ENCODE measurements at places on chromosomes 4 and X.
A peak's percentile ranks its signal among the peaks of the same experiment; 100 is the strongest.

GRCh38 chrX:23844502-23845138 lies 61.6 kb downstream of the SAT1 start:
- no peak for DNase-seq

DNA sequence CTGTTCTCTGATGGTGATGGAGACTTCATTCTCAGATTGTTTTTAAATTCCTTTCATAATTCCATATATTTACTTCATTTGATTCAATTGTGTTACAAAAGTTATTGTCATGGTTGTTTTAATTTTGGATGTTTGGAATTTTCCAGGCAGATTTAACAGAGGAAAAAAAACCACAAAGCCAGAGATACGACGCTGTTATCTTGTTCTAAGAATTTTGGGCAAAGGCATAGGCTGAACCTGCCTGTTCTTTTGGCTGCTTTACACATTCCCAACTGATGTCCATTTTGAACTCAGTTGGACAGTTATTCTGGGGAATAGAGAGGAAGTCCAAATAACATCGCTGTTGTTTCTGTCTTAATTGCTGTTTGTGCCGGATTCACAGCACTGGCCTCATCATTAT lies 65.7 kb downstream of the LINC00632 start:
- DNase-seq: no peak

DNA sequence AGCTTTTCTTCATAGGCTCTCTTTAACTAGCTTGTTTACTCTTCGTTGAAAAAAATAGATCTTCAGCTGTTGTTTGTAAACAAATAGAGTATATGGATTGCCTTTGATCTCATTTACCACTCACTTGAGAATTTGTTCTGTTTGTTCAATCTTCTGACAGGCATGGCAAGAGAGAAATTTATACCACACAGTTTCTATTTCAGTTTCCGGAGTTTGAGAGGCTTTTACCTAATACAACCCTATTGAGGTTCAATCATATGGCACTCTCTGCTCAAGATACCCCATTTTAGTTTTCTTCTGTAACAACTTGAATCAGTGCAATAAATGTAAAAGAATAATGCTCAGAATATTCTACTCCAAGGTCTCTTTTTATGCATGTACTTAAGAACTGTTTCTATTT lies 148.0 kb downstream of the EMCN start:
- no peak for DNase-seq

GRCh38 chr4:117968606-117969005 lies 65.7 kb upstream of the NDST3 start:
- DNase-seq: no peak

DNA sequence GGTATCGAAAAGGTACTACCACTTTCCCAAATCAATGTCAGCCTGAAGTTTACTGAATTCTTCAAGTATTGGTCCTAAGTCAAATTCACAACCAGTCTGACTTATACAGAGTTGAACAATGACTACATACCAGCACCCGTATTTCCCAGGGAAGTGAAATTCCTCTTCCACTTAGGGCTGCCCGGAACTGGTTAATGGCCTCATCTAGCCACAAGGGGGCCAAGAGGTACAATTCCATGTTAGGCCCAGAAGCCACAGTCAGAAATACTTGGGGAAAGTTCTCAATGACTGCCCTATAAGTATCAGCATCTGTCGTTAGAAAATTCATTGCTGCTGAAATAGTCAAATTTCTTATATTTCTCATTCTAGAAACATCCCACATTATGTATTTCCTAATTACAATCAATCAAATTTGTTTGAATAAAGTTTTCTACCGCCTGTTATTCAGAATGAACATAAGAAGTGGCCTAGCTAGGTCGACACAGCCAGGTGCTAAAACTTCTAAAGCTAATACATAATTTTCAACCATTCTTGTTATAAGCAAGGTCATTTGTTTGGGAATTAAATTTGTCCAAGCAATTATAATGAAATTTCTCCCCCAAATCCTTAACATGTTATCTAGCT lies 5.6 kb upstream of the PCDH7 start:
- peak; percentile 24 for DNase-seq

Data from right cardiac atrium (tissue), 5 donors.